ENCODE measurements at places on chromosomes 5 and 9.
A peak's percentile ranks its signal among the peaks of the same experiment; 100 is the strongest.

DNA sequence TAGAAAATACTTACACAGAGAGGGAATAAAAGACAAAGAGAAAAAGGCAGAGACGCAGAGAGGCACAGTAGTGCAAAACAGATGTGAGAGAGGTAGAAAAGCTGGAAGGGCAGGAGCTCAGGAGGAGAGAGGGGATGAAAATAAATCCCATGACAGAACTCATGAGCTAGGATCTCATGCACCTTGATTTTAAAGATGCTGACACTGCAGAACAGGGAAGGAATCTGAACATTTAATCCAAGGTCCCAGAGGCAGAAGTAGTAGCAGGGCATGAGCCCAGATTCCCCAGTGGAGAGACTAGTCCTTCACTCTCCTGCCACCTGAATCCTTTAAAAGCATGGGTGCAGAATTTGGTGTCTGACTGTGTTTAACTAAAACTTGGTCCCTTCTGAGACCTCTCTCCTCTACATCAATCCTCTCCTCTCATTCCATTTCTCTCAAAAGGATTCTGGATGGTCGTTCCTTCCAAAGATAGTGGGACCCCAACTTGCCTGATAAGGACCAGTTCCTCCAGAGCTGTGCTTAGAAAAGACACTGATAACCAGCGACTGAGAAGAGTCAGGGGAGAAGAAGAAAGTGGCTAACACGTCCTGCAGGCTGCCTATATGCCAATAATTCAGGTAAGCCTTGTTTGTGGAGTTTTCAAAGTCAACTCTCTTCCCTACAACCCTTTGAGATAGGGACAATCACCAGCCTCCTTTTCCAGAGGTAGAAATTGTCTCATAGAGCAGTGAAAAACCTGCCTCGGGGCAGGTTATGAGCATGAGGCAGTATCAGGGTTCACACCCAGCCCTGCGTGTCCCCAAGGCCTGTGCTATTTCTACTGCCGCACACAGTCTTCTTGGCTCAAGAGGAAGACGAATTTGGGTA, 203.2 kb upstream of the TRIM32 start:
- DNase-seq: no peak

GRCh38 chr9:18741359-18741758, 267.4 kb downstream of the ADAMTSL1 start:
- no peak for DNase-seq

GRCh38 chr5:78495800-78496199, 135.4 kb downstream of the SCAMP1 start:
- DNase-seq: no peak

DNA sequence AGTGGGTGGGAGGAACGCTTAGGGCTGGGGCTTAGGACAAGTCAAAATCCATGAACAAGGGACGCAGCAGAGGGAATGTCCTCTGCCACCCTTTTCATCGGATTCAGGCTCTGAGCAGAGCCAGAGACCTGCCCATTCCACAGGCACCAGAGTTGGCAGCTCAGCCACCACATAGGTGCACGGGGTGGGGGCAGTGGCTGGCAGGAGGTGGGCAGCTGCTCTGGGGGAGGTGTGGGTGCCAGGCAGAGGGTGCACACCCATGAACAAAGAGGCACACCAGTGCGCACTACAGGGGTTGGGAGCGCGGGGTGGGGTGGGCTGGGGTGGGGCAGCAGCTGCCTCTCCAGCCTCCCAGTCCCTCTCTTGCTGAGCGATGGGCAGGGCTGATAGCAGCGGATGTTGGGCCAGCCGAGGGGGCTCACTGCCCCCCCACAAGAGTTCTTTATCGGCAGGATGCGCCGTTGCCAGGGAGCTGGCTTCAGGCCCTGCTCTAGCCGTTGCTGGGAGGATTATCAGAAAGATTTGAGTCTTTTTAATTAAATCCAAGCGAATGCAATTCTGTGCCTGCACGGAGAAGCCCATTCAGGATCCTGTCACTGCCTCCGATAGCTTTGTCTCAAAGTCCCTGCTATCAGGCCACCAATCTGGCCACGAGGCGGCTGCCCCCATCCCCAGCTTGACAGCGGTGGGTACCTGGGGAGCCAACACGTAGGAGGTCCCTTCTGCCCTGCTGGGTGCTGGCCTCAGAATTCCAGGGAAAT, 64.3 kb upstream of the LMX1B start:
- no peak for DNase-seq

GRCh38 chr5:2680979-2681378, 70.5 kb downstream of the IRX2 start:
- DNase-seq: no peak

- DNase-seq: no peak
Measured at GRCh38 chr5:160970605-160971191, 118.7 kb upstream of the ATP10B start.

DNA sequence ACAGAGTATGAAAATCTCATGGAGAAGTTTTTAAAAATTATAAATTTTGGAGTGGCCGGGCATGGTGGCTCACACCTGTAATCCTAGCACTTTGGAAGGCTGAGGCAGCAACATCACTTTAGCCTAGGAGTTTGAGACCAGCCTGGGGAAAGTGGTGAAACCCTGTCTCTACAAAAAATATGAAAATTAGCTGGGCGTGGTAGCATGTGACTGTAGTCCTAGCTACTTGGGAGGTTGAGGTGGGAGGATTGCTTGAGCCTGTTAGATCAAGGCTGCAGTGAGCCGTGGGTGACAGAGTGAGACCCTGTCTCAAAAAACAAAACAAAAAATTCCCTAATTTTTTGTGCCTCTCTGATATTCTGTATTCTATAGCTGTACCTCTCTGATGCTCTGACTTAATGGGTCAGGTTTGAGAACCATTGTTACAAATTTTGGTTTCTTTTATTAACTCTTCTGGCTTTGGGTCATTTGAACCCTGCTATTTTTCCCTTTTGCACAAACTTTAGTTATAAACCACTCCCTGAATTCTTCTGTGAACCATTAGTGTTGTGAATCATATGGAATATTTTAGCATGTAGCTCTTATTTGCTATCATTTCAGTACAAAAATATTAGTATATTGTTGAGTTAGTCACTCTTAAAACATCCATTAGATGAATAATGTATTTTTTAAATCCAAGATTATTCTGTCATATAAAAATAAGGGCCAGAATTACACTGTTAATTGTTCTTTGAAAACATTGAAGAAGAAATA, 51.0 kb downstream of the FER start:
- DNase-seq: no peak

GRCh38 chr5:151214614-151215545, 9.0 kb downstream of the CCDC69 start:
- DNase-seq: no peak

GRCh38 chr9:109963079-109963478, 183.1 kb downstream of the PALM2AKAP2 start:
- no peak for DNase-seq

GRCh38 chr5:607541-608428, 4.4 kb upstream of the CEP72 start:
- DNase-seq: no peak

DNA sequence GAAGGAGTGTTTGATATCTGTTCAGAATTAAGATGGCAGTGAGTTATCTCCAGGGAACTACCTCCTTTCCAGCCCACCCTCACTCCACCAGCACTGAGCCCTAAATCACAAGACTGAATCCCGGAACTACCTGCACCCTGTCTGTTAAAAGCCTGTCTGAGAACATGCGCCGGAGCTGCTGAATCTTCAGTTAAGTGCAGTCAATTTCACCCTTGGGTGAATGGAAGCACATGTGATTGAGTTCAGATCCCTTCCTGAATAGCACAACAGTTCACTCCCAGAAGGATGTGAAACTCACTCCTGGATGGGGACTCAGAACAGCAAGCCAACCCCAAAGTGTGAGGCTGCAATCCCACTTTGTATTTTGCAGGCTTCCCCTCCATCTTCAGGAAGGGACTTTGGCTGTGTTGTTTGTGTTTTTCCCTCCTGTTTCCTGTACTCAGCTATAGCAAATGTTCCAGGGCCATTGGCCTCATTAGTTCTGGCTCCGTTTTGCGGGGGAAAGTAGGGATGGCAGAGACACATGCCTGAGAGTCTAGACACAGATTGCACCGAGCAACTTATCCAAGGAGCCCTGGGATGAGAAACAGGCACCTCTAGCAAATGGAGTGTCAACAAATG, 43.4 kb downstream of the DPYSL3 start:
- no peak for DNase-seq

DNA sequence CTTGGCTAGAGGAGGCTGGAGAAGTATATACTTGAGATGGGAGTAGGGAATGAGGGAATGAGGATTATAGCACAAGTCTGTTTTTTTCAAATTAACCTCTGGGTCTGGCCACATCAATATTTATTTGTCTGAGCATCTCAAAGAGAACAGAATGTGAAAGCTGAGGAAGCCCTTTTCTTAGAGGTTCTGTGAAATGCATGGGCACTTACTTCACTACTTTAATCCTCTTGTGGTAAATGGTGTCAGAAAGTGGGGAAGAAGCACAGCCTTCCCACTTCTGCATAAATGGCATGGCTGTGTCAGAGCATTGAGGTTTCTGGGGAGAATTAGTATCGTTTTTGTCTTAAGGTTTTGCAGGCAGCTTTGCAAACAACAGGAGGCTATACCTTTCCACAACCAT, 48.6 kb downstream of the SPATA31D1 start:
- no peak for DNase-seq

DNA sequence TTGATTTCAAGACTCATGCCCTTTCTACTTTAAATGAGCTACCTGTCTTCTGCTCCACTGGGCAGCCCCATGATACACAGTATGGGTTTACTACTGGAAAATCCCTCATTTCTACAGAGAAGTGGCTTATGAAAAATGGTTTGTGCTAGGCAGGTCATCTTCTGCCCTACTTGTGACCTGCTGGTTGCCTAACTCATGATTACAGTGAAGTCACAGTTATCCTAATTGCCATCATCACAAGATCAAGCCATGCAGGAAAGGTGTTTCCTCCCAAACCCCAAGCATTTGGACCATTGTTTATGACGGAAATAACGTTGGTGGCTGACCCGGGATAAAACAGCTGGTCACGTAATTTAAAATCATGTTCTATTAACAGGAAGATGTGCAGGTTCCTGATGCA, 330.6 kb downstream of the ACTL7B start:
- no peak for DNase-seq

DNA sequence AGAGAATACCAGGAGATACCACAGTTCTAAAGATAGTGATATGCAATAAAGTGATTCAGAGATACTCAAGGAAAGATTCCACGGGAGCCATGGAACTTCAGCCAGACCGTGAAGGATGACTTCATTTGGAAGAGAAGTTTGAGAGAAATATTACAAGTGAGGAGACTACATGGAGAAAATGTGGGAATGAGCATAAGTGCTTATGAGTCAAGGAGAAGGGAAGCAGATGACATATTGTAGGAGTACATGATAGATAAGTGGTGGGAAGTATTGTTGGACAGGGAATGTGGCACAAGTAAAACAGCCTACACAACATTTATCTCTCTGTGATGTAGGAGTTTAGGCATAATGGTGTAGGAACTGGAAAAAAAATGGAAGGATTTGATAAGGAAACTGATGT, 122.1 kb upstream of the FBXL17 start:
- no peak for DNase-seq

DNA sequence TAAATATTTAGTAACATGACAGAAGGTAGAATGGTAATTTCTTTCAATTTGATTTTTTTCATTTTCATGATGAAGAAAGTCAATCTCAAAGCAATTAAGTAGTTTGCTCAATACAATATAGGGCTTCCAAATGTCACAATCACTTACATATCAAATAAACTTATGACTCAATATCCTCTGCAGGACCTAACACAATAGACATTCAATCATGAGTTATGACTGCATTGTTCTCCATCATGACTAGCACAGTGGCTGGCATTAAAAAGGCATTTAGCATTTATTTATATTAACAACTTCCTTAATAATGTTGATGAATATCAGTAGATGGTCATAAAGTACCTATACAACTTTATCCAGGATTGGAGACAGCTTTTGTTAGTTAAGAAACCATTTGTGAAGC, 1499.6 kb downstream of the EFNA5 start:
- DNase-seq: no peak

DNA sequence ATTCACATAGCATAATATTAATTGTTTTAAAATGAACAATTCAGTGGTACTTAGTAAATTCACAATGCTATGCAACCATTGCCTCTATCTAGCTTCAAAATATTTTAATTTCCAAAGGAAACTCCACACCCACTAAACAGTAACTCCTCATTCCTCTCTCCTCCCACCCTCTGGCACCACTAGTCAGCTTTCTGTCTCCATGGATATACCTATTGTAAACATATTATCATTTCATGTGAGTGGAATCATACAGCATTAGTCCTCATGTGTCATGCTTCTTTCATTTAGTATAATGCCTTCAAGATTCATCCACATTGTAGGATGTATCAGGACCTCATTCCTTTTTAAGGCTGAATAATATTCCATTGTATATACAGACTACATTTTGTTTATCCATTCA, 48.6 kb downstream of the PHF2 start:
- no peak for DNase-seq

- DNase-seq: no peak
Measured at GRCh38 chr9:85600675-85601263, 141.0 kb downstream of the AGTPBP1 start.

DNA sequence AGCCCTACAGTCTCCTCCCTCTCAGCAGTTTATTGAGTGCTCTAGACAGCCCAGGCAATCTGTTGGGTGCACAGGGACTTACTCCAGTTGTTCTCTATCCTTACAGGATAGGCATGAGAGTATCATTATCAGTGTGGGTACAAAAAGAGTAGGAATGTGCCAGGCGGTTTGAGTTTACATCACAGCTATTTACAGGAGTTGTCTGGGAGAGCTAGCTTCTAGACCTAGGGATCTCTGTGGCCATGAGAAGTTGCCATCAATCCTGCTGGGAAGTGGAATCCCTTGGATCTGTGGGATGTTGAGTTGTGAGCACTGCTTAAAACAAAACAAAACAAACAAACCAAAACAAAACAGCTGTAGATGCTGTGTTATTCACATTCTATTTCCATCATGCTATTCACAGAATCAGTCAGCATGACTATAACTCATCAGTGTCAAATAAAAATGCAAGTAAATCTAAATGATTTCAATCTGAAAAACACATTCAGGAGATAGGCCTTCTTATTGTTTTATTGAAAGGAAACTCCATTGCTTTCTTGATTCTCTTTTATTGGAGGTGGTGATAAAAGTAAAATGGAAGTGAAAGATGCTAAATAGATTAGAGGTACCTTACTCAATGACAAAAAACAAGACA, 552.4 kb upstream of the ZNF608 start:
- no peak for DNase-seq

DNA sequence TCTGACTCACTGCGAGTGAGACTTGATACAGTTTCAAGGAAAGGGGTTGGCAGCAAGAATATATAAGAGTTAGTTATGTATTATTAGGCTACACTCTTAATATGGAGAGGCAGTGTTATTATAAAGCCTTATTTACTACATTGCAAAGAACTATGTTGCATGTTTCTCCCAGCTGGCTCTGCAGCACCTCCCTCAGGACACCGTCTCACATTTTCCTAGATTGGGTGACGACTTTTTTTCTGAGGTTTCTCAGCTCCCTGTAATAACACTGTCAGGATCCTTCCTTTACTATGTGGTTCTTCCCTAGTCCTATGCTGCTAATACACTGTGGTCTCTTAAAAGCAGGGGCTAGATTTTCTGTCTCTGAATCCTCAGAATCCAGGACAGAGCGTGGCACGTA, 153.7 kb downstream of the INSYN2B start:
- DNase-seq: no peak

GRCh38 chr5:54658010-54658409, 140.5 kb downstream of the SNX18 start:
- DNase-seq: peak; percentile 61
